CD4-positive, alpha-beta T cell (primary cell): ENCODE measurements at places on chromosomes 2 and 18. TPM values are rescaled to one million over a fixed set of nuclear protein-coding genes. Genes with fewer than 3 reads are reported as not detected.

Gene CTLA4
- 52.0 TPM for total RNA-seq

Gene SPRED2
- total RNA-seq: 2.8 TPM

Gene GKN2
- not detected for total RNA-seq

Gene GPR35
- 7.1 TPM for total RNA-seq

Gene CYTIP
- 474 TPM for total RNA-seq

DNA sequence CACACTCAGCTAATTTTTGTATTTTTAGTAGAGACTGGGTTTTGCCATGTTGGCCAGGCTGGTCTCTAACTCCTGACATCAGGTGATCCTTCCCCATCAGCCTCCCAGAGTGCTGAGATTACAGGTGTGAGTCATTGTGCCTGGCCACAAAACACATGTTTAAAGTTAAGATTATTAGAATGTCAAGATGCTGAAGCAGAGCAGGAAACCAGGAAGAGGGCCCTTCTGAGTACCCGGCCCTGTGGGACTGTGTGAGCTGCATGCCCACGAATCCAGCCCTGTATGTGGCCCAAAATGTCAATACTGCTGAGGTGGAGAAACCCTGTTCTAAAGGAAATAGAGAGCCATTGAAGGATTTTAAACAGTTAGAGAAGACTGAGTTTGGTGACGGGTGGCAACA lies 31.0 kb upstream of the REV1 start:
- no peaks in the 10 kb centered on the region for H3K4me1 ChIP-seq
- no peaks in the 10 kb centered on the region for H3K27me3 ChIP-seq
- DNase-seq: no peak
- no peaks in the 10 kb centered on the region for H3K36me3 ChIP-seq

DNA sequence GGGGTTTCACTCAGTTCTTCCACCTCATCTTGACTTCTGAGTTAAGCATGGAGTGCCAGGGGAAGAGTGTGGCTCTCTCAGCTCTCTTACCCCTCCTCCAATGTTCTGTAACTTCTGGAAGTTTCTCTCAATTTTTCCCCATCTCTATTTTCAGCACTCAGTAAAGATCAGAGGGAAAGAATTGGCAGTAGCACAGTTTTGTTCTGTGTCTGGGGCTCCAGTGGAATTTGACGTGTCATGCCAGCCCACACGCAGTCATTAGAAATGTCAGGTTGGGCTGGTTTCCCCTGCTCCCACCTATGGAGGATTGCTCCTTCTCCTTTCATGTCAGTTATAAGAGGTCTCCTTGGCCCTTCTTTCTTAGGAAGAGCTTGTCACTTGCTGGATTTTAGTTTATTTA lies 104.6 kb upstream of the COL3A1 start:
- no peak overlapping the region for H3K4me3 ChIP-seq
- no peak overlapping the region for H3K27ac ChIP-seq
- DNase-seq: no peak
- H3K27me3 ChIP-seq: no peaks in the 10 kb centered on the region

GRCh38 chr2:6196449-6196848 lies 504.3 kb downstream of the SOX11 start:
- no peak overlapping the region for H3K27ac ChIP-seq
- no peak overlapping the region for H3K4me3 ChIP-seq
- no peaks in the 10 kb centered on the region for H3K27me3 ChIP-seq
- H3K36me3 ChIP-seq: no peaks in the 10 kb centered on the region
- DNase-seq: no peak

DNA sequence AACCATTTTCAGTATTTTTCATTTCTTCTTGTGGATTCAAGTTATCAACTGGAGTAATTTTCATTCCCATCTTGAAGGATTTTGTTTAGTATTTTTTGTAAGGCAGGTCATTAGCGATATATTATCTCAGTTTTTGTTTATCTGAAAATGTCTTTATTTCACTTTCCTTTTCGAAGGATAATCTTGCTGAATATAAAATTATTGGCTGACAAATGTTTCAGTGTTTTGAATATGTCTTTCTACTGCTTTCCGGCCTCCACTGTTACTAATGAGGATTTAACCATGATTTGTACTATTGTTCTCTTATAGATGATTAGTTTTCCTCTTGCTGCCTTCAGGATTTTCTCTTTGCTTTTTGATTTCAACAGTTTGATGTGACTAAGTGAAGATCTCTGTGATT lies 58.3 kb upstream of the ZNF396 start:
- H3K36me3 ChIP-seq: no peaks in the 10 kb centered on the region
- H3K27me3 ChIP-seq: no peaks in the 10 kb centered on the region
- no peak overlapping the region for H3K4me3 ChIP-seq
- H3K27ac ChIP-seq: no peak overlapping the region
- no peaks in the 10 kb centered on the region for H3K4me1 ChIP-seq
- DNase-seq: no peak
